NCI-H226 (cell line): ENCODE measurements at places on chromosomes 16 and 17.
A peak's percentile ranks its signal among the peaks of the same experiment; 100 is the strongest.

- peak; percentile 60 for DNase-seq
Observed at GRCh38 chr16:67594956-67595355, 32.6 kb downstream of the CTCF start.

DNA sequence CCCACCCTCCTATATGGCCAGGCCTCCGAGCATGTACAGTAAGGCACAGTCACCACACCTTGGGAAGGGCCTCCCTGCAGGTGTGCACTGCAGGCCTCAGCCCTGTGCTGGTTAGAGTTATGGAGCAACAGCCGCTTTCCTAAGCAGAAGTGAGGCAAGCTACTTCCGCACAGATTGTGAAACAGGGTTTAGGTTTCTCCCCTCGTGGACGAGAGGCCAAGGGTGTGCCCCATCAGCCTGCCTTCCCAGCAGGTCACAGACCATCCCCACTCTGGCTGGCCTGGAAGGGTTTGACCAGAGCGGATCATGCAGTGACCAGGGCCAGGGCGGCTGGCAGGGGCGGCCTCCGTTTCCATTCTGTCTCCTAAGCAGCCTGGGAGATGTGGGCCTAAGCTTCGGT lies 4.7 kb downstream of the MSRB1 start:
- no peak for DNase-seq

DNA sequence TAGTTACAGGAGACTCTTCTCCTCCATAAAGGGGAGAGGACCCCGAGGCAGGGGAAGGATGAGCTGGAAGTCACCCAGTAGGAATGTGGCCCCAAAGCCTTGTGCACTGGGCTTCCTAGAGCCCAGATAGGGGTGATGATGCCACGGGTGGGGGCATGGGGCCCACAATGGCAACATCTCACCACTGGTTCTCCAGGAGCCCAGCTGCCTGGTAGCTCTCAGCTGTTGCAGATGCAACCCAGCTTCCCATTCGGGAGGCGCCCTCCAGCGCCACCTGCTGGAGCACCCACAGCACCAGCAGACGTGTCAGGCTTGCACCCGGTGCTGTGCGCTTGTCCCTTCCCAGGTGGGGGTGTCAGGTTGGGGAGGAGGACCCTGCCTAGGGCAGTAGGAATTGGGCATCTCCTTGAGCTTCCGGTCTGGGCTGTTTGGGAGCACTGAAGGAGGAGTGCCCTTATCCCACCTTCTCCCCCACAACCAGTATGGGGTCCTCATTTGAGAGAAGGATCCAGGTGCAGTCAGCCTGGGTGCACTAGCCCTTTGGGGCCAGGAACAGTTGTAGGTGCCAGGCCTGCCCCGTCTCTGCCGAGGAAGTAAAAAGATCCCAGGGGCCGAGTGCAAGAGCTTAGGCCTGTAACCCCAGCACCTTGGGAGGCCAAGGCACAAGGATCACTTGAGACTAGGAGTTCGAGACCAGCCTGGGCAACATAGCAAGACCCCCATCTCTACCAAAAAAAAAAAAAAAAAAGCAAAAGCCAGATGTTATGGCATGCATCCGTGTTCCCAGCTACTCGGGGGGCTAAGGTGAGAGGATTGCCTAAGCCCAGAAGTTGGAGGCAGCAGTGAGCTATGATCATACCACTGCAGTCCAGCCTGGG lies 14.4 kb downstream of the CDIPT start:
- no peak for DNase-seq

GRCh38 chr16:83803811-83804210 lies 4.0 kb upstream of the HSBP1 start:
- DNase-seq, result no peak

DNA sequence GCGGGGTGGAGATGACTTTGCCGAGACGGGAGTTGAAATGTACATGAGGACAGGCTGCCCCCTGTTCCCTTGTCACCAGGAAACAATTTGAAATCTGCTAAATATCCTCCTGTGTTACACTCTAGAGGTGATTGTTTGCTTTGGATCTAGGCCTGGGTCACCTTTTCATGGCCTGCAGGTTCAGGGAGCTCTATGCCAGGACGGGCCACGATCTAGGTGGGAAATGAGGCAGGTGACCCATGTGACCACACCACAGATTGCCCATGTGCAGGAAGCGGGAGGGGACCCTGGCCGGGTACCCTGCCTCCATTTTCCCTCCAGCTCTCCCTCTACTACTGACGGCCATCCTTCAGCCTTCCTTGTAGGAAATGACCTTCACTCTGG lies 43.4 kb downstream of the MEAK7 start:
- no peak for DNase-seq

- no peak for DNase-seq
Observed at GRCh38 chr16:71425746-71426068, 16.1 kb downstream of the TLE7 start.

- no peak for DNase-seq
Observed at GRCh38 chr17:40974366-40974765, 7.6 kb upstream of the KRT39 start.

DNA sequence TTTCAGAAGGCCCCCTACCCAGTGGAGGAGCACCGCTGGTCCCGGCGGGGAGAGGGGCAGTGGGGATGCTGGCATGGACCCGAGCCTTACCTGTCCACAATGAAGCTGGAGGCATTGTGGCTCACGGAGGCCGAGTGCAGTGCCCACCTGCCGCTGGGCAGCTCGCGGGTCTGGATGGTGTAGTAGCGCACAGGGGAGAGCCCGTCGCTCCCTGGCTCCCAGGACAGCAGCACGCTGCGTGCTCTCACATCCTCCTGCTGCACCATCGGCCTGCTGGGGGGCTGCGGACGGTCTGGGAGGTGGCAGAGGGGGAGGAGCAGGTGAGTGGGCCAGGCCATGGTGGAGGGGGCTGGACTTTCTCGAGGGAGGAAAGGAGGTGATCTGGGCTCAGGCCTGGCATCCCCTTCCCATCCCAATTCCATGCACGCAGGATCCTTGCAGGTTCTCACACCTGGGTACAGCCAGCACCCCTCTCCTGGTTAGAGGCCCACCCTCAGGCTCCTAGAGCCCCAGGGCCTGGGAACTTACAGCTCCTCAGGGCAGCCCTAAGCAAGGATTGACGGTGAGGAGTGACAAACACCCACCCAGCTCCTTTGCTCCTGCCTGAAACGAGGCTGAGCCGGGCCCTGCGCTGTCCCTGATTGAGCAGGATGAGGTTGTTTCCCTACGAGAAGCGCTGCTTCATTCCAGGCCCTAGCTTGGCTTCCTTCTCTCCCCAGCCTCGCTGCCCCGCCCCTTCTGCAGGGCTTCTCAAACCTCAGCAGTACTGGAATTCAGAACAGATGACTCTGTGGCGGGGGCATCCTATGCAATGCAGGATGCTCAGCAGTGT lies 76.2 kb upstream of the CDC42EP4 start:
- DNase-seq, result no peak

GRCh38 chr17:77328823-77329740 lies 188.3 kb downstream of the SEC14L1 start:
- no peak for DNase-seq

- no peak for DNase-seq
Observed at GRCh38 chr16:49545741-49546448, 172.3 kb downstream of the C16orf78 start.

GRCh38 chr17:36184023-36184765 lies 7.8 kb upstream of the TBC1D3B start:
- no peak for DNase-seq

- no peak for DNase-seq
Observed at GRCh38 chr17:2751491-2751890, 2.0 kb upstream of the CCDC92B start.

- DNase-seq, result no peak
Observed at GRCh38 chr17:4908301-4908700, 5.4 kb upstream of the CHRNE start.

DNA sequence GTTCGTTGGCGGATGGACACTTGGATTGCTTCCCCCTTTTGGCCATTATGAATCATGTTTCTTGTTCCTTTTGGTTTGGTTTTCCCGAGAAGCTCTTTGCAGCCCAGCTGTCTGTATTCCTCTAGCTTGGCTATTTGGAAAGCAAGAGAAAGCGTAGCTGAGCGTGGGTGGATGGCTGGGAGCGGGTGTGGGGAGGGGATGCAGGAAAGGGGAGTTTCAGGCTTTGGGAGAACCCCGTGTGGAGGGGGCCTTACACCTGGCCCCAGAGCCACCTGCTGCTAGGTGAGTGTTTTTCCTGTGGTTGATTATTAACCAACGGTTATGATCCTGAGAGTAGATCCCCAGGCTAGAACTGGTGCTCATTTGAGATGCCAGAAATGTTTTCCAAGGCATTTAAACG lies 103.7 kb downstream of the RAP1GAP2 start:
- no peak for DNase-seq

DNA sequence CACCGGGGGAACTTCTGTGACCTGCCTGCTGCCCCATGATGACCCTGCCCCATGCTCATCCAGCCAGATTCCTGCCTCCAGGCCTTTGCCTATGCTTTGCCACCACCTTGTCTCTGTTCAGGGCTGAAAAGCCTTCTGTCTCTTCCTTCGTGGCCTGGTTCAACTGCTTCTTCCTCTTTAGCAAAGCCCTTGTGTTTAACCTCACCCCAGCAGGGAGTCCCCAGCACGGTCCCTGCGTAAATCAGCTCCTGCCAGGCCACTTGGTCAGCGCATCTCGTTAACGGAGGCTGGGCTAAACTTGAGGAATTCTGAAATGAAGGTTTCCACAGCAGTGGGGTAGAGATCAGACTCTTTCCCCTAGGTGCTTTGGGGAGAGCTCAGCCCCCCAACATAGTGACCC lies 16.1 kb upstream of the KCNJ12 start:
- DNase-seq, result no peak

GRCh38 chr17:45441526-45442310 lies 9.0 kb upstream of the ARHGAP27 start:
- DNase-seq, result no peak

- no peak for DNase-seq
Observed at GRCh38 chr17:48455791-48456190, 25.8 kb upstream of the SKAP1 start.

- no peak for DNase-seq
Observed at GRCh38 chr16:3518986-3519348, 18.2 kb downstream of the CLUAP1 start.

DNA sequence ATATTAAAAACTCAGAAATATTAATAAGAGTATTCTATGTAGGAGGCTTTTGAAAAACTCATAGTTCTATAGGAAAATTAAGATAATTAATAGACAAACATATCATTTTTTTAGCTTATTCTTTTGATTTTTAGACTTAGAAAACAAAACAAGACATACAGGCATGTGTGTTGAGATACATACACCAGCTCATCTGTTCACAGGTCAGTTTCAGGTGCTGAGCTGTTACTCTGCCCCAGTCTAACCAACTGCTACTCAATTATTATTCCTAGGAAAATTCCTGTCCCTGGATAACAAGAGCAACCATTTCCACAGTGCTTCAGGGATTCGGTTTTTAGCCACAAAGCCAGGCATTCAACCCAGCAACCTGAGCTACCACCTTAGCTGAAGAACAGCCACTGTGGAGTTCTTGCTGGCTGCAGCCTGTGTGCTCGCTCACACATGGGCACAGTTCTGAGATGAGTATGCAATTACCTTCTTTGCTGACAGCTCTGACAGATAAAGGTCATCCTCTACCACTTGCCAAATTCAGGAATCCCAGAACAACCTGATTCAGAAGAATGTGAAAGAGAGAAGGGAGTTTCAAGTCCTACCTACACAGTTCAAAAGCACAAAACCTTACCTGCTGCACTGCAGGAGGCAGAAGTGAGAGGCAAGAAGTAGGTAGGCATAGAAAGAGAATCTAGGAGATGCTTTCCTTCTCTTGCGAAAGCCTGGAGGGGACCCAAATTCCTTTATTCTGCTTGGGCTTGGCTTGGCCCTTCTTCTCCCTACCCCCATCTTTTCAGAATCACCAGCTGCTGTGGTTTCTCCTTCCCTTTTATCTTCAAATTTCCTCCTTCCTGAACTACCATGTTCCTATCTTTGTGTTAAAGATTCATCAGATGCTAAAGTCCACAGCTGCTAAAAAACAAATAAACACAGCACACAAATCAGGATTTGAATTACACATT lies 62.7 kb downstream of the TEX2 start:
- DNase-seq, result peak; percentile 51

DNA sequence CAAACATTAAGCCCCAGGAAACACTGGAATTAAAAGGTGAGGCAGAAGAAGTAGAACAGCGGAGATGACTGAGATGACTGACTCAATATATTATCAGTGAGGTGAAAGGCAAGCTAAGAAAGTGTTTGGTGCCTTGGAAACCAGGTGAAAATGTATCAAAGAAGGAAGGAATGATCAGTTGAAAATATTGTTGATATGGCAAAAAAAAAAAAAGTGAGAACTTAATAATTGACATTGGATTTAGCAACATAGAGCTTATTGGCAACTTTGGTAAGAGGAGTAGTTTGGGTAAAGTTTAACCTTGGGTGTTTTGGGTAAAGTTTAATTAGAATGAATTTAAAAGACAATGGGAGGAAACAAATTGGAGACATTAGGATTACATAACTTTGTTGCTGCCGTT lies 127.7 kb upstream of the MYOCD start:
- no peak for DNase-seq

- no peak for DNase-seq
Observed at GRCh38 chr16:18933501-18933900, 7.3 kb upstream of the SMG1 start.

DNA sequence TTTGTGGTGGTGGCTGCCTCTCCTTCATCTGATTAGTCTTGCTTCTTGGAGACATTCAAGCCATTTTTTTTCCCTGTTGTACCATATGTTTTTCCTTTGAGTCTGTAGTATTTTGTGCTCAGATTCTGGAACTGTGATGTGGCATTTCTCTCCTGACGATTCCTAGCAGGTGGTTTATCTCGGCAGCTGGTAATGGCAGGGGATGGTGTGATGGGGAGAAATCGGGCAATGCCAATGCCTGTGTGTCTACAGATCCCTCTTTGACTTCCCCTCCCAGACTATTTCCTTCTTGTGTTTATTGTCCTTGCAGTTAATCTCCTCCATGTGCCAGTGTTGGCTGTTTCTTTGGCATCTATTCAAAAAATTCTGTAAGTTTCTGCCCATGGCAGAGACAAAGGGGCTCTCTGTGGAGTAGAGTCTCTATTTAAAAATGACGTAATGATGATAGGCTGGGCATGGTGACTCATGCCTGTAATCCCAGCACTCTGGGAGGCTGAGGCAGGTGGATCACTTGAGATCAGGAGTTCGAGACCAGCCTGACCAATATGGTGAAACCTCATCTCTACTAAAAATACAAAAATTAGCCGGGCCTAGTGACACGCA lies 90.2 kb upstream of the ERCC4 start:
- DNase-seq, result no peak

DNA sequence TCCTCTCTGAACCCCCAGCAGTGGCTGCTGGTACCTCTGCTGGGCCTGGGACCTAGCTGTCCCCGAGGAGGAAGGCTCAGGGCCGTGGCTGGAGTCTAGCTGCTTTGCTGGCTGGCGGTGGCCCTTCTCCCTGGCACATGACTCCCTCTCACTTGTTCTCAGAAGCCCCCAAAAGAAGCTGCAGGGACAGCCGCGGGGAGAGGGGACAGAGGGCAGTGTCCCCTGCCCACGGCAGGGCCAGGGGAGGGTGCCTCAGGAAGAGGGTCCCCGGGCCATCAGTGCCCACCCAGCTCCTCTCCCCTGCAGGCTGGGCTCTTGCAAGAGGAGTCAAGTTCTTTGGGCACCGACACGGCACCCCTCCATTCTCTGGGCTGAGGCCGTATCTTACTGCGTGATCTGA lies 46.6 kb downstream of the VAC14 start:
- no peak for DNase-seq

- peak; percentile 87 for DNase-seq
Observed at GRCh38 chr17:45320931-45321461, 4.2 kb upstream of the MAP3K14 start.
